ENCODE measurements at places on chromosomes 2 and 18.

- no peak for DNase-seq
Observed at GRCh38 chr2:239648607-239649006, 247.8 kb upstream of the HDAC4 start.

DNA sequence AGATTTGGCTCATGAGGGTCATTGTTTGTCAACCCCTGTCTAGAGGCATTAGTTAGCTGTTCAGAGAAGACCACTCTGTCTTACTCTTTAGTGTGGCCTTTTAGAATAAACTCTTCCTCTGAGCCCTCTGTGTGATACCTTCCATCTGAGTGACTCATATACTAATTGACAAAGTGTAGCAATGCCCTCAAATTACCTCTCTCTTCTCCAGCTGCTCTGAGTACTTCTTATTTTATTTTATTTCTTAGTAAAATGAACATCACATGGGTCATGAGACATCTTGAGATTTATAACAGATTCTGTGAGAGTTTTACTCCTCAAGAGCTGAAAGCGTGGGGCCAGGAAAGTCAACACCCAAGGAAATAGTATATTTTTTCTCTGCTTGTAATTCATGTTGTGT lies 67.4 kb downstream of the KCTD18 start:
- DNase-seq, result no peak

DNA sequence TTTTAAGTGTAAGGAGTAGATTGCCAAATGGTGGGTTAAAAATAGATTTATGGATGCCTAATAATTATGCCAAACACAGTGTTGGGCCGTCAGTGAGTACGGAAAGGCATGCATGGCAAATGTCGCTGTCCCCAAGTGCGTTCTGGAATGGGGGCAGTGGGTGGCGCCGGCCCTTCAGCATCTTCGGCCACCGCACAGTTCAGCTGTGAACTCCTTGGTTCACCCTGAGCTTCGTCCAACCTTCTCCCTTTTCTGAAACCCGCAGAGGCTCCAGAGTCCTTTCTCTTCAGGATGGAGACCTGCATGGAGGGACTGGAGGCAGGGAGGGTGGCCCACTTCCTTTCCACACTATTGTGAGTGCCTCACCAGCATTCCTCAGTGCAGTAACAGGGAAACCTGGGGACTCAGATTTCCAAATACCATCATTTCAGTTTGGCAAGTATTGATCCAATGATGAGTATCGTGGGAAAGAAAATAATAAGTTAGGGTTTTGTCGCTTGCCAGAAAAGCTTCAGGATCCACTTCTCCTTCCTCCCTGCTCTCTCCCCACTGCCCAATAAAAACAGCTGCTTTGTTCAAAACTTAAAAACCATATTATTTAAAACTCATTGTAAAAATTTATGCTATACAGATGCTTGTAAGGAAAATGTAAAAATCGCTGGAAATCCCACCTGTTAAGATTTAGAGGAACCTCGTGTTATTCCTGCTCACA lies 74.6 kb upstream of the TXNDC2 start:
- DNase-seq, result no peak

DNA sequence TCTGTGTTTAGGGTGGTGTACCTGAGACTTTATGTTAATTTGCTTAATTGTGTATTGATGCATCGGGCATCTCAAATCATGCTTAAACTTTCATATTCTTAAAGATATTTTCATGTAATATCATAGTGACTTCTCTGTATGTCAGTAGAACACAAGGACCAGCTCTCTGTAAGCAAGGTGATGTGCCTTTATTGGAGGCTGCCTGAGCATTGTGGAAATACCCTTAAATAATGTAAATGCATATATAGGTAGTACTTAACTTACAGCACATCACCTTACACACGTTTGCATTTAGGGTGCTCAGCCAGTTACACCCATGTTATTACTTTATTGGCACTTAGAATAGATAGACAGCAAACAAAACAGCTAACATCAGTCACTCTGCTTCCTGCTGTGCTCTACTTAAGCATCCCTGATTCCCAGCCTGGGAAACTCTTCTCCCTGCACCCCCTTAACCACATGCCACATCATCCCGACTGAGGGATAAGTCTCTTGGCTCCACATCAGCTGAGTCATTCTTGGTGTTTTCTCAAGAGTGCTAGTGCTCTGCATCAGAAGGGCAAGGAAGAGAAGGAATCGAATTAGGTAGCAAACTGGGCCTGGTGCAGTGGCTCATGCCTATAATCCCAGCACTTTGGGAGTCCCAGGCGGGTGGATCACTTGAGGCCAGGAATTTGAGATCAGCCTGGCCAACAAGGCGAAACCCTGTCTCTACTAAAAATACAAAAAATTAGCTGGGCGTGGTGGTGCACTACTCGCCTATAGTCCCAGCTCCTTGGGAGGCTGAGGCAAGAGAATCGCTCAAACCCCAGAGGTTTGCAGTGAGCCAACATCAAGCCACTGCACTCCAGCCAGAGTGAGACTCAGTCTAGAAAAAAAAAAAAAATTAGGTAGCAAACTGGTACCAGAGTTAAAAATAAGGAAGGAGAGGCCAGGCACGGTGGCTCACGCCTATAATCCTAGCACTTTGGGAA lies 108.7 kb downstream of the MAP3K20 start:
- no peak for DNase-seq

GRCh38 chr2:228689053-228689452 lies 507.6 kb upstream of the SPHKAP start:
- peak; percentile 59 for DNase-seq

GRCh38 chr2:71792926-71793761 lies 339.8 kb downstream of the DYSF start:
- DNase-seq, result no peak

DNA sequence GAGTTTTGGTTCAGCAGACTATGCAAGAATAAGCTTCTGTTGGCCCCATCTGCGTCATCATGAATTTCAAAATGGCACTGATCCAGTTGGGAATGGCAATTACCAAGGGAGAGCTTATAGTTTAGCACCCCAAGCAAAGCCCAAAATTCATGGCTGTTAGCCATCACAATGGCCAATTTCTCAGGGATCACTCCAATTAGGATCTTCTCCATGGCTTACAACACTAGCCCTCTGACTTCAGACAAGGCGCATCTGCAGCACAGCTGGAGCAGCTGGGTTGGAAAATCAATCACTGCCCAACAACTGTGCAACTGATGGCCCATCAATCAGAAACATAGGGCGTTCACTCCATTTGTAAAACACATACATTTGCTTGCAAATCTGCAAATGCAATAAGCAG lies 273.6 kb downstream of the SRBD1 start:
- no peak for DNase-seq

DNA sequence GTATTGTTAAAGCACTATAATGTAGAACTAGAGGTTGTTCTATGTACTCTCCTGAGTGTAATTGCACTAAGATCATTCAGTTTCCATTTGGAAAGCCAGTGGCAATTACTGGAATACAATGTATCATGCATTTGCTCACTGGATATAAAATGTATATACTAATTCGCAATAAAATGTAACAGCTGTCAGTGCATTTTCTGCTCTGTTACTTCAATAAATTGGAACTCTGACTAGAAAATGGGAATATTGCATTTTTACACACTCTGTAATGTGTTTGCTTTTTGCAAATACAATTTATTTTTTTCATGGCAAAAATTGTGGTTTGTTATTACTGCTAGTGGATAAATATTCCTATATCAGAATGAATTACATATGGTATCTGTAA lies 893.8 kb upstream of the POU3F3 start:
- no peak for DNase-seq

DNA sequence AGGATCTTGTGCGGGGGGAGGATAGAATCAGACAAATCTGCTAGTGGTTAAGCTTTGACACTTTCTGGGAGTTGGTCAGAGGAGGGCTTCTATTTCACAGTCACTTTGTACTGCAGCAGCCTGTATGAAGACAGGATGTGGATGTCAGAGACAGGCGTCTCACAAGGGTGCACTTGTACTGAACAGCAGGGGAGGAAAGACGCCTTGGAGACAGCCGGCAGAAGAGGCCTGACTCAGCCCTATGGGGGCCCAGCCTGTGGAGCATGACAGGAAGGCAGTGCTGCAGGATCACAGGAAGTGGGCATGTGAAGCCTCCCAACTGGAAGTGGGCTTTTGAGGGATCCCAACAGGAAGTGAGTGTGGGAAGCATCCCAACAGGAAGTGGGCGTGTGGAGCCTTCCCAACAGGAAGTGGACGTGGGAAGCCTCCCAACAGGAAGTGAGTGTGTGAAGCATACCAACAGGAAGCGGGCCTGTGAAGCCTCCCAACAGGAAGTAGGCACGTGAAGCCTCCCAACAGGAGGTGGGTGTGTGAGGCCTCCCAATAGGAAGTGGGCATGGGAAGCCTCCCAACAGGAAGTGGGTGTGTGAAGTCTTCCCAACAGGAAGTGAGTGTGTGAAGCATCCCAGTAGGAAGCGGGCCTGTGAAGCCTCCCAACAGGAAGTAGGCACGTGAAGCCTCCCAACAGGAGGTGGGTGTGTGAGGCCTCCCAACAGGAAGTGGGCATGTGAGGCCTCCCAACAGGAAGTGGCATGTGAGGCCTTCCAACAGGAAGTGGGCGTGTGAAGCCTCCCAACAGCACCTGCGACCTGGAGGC lies 212.3 kb downstream of the SNTG2 start:
- DNase-seq, result no peak

GRCh38 chr2:187129306-187129705 lies 280.3 kb upstream of the ZSWIM2 start:
- no peak for DNase-seq

DNA sequence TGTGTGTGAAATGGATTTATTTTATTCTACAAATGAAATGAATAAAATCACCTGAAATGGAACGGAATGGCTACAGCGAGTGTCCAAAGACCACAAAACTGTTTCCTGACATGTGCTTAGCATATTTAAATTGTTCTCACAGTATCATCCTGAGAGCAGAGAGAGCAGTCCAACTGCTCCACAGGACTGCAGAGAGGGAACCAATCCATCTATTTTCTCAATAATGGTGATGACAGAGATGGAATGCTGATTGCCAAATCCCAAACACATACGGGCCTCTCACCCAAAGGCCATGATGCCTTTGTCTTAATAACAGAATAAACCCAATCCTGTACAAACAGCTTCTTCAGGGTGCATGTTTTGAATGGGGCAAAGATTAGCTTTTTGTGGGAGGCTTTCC lies 41.1 kb downstream of the STAT1 start:
- DNase-seq, result no peak

DNA sequence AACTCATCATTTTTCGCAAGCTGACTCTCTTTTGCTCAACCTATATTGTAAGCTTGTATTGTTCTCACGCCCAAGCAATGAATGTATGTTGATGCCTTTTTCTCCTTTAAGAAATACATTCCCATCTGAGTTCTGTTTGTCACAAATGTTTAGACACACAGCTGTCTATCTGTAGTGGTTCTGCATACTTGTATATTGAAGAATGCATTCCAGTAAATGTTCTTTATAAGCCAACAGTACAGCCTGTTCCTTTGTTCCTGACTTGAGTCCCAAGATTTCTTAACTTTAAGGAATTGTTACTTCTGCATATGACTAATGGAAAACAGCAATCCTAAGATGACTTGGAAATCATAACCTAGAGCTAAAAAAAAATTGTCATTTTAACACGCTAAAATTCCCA lies 849.1 kb upstream of the POU3F3 start:
- DNase-seq, result no peak

Measured in NCI-H345 (cell line).